ENCODE measurements at places on chromosomes 13 and 19.
A peak's percentile ranks its signal among the peaks of the same experiment; 100 is the strongest.

DNA sequence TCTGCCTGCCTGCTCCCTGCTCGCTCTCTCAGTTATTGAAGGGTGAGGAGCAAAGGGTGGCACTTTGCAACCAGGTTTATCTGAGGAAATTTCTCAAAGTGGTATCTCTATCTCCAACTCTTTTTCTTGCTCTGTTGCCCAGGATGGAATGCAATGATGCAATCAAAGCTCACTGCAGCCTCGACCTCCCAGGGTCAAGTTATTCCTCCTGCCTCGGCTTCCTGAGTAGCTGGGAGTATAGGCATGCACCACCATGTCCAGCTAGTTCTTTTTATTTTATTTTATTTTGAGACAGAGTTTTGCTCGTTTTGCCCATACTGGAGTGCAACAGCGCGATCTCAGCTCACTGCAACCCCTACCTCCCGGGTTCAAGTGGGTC lies 4.9 kb downstream of the ACTMAP start:
- DNase-seq: no peak

GRCh38 chr13:73092829-73093228 lies 34.0 kb downstream of the KLF5 start:
- DNase-seq: no peak

- no peak for DNase-seq
Observed at GRCh38 chr19:51354103-51354741, 12.0 kb downstream of the ETFB start.

- DNase-seq: no peak
Observed at GRCh38 chr19:9061879-9062278, 25.0 kb upstream of the OR1M1 start.

DNA sequence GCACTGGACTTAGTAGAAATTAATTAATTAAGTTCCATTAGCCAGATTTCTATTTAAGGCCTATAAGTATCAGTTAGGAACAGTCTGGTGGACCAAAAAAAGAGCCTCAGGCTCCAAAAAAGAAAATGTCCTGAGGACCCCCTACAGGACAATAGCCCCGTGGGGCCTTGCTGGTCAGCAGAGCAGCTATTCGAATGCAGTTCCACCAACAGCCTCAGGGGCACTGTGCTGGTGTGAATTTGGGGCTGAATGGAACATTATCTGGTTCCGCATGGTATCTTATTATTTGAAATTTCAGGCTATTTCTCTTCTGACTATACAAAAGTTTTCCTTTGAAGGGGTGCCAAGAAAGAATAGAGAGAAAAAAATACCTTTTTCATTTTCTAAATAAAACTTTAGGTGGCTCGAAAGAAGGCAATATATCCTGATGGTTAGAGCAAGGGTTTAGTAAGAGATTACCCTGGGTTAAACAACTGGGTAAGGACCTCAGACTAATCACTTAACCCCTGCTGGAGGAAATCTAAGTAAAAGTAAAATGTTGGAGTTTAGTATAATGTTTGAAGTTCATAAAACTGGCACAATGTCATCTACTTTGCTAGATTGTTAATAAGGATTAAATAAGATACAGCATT lies 147.2 kb downstream of the MIPEP start:
- peak; percentile 49 for DNase-seq

- DNase-seq: no peak
Observed at GRCh38 chr19:48982280-48982679, 10.8 kb downstream of the GYS1 start.

- no peak for DNase-seq
Observed at GRCh38 chr19:29700498-29700897, 14.6 kb downstream of the C19orf12 start.

- DNase-seq: no peak
Observed at GRCh38 chr13:48776401-48776800, 122.7 kb downstream of the CYSLTR2 start.

- no peak for DNase-seq
Observed at GRCh38 chr19:35048911-35049411, 7.4 kb downstream of the HPN start.

DNA sequence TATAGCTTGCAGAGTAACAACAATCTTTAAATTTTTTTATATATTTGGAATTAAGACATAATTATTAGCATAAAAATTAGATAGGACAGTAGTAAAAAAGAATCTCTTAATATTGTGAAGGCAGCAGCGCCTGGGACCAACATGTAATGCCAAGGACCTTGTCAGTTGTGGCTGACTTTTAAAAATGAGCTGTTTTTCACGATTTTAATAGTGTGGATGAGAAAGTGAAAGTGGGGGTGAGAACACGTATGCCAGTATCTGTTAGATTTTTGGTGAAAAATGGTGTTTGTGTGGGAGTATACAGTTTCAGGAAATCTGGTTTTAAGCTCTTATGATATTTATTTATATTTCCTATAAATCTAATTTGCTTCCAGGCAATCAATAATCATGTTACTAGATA lies 125.2 kb downstream of the LMO7 start:
- no peak for DNase-seq

GRCh38 chr13:109383683-109384082 lies 402.7 kb downstream of the IRS2 start:
- DNase-seq: no peak

DNA sequence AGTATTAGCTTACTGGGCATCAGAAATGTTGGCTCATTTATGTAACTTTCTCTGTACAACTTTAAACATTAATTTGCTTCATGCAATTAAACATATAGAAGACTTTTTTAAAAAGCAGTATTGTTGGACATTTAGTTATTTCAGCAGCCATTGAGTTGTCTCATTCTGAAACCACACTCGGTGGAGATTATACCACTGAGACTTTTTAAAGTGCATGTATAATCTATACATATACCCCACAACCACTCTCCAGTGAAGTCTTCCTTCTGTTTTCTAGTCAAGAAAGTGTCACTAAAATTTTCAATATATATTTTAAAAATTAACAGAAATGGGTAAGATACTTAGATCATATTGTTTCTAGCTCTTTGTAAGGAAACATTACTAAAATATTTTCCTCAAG lies 15.5 kb downstream of the SETDB2 start:
- DNase-seq: no peak

GRCh38 chr19:53644061-53644816 lies 12.4 kb downstream of the DPRX start:
- DNase-seq: no peak

DNA sequence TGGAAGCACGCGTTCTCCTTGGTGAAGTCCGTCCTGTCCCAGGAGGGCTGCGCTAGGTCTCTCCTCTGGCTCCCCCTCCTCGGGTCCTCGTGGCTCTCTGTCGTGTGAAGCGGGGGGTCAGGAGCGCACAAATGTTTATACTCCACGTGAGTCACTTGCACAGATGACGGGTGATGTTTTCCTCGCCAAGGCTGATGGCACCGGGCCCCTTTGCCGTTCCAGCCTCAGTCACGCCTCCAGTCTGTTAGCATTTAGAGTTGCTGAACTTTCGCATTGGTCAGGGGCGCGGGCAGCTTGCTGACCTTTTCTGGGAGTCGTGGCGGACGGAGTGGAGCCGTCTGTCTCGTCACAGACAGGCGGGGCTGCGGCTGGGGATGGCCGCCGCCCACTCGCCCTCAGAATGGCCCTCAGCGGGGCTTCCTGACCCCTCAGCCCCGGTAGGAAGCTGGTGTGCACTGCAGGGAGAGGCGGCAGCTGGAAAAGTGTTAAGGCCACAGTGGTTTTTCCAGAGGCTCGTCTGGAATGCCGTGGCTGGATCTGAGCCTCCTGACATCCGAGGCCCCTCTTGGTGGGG lies 13.7 kb downstream of the KLHL26 start:
- DNase-seq: no peak

- no peak for DNase-seq
Observed at GRCh38 chr13:85140192-85140591, 659.0 kb downstream of the SLITRK6 start.

GRCh38 chr13:92225861-92226260 lies 827.4 kb downstream of the GPC5 start:
- DNase-seq: no peak

DNA sequence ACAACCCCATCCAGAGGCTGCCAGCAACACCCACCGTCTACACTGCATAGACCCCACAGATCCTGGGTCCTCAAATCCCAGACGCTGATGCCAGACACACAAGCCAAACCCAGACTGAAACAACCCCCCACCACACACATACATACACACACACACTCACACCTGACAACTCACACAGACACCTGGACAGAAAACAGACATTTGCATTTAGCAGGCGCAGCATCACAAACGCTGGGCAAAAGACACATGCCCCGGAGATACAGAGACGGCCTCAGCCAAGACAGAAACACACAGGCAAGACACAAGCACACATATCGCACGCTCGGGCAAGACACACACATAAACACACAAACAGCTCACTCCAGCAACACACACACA lies 1.3 kb downstream of the BBC3 start:
- no peak for DNase-seq

DNA sequence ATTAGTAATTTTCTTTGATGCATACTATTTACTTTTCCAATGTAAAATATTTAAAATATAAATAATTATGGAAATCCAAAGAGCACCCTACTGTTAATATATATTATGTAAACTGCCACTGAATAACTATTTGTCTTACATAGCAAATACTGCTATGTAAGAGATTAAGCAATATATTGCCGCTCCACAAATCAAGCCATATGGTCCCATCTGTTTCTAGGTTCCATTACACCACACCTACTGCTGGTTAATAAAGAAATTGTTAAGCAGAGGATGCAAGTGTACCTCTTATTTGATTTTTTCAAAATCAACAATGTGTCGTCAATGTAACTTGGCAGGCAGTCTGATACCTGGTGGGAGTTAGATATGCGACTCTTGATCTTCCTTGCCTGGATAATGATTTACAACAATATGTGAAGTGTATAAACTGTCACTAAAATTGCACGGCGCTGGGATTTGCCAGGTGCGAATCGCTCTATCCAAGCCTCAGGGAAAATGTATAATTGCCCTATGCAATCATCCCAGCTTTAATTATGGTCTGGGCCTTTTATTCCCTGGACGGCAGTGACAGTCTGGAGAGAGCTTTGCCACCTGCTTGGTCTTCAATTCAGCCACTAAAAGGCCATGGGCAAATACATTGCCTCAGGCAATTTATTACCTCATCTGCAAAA lies 16.0 kb downstream of the SMAD9 start:
- no peak for DNase-seq

- DNase-seq: no peak
Observed at GRCh38 chr13:28048768-28049167, 51.6 kb downstream of the FLT3 start.

- peak; percentile 93 for DNase-seq
Observed at GRCh38 chr19:7550987-7551761, 15.7 kb downstream of the PNPLA6 start.

DNA sequence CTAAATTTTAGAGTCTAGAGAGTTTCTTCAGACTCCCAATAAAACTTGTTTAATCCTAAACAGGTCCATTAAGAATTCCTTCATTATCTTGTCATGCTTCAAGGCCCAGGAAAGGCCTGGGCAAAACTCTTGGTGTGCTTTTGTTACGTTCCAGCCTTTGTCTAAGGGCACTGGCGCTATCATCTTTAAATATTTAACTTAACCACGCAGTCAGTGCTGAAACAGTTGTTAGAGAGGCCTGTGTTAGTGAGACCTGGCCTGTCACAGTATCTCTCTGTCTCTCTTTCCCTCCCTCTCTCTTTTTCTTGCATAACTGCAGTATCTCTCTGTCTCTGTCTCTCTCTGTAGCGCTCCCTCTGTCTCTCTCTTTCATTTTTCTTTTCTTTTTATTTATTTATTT lies 8.2 kb upstream of the OR1M1 start:
- DNase-seq: no peak

DNA sequence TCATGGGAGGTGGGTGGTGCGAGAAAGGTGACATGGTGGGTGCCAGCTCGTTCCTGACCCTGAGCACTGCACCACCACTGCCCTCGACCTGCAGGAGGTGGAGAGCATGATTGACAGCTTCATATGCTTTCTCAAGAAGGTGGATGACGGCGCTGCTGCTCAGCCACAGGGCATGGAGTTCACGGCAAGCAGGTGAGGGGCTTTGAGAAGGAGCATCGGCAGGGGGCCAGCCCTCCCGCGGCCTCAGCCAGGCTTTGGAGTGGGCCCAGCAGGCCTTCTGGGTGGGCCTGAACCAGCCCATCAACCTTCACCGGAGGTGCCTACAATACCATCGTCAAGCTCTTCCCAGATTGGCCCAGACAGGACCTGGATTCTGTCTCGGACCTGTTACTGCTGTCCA lies 18.9 kb upstream of the ZNF14 start:
- no peak for DNase-seq

GRCh38 chr19:57305056-57305455 lies 15.2 kb upstream of the ZNF543 start:
- DNase-seq: no peak

- no peak for DNase-seq
Observed at GRCh38 chr19:34172661-34173192, 423 bp downstream of the LSM14A start.

DNA sequence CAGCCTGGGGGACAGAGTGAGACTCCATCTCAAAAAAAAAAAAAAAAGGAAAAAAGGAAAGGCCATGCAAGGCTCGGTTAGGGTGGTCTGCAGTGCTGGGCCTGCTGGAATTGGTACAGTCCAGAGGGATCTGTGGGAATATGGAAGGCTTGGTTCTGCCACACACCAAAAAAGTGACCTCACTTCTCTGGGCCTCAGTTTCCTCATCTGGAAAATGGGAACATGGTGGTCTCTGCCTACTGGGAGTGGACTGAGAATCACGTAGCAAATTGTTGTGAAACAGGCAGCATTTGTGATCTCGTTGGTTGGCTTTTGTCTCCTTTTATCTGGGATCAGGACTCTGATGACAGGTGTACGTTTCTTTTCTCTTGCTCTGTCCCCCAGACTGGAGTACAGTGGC lies 7.5 kb downstream of the DNM2 start:
- no peak for DNase-seq

DNA sequence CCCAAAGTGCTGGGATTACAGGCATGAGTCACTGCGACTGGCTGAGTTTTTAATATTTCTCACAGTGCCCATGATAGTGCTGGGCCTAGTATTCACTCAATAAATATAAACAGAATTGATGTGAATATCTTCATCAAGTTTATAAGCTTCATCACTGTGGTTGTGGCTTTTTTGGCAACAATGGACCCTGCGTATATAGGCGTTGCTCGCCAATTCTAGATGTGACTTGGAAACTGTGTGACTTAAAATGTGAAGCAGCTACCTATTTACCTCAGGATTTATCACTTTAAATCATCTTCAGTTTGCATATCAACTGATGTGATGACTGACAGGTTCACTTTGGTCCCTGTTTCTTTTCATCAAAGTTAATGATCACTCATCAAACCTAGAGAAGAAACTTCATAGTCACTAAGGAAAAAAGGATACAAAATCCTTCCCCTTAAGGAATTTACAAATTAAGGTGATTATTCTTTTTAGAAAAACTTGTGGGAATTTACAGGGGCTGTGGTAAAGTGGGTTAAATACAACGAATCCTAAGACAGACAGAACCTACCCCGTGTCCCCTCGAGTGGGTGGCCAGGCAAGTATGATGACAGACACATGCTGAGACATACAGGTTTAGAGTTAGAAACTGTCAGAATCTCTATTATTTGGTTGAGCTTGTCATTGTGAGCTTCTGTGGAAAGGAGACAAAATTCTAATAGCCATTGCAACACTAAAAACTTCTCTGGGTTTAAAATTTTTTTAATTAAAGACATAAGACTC lies 101.3 kb downstream of the AKAP11 start:
- DNase-seq: no peak
